Activated T-helper 9 cell treated with anti-CD3 and anti-CD28 coated beads, Interleukin-2, amount 50 U/mL, for 16 hours (primary cell): ENCODE measurements at places on chromosomes 5 and 9.

DNA sequence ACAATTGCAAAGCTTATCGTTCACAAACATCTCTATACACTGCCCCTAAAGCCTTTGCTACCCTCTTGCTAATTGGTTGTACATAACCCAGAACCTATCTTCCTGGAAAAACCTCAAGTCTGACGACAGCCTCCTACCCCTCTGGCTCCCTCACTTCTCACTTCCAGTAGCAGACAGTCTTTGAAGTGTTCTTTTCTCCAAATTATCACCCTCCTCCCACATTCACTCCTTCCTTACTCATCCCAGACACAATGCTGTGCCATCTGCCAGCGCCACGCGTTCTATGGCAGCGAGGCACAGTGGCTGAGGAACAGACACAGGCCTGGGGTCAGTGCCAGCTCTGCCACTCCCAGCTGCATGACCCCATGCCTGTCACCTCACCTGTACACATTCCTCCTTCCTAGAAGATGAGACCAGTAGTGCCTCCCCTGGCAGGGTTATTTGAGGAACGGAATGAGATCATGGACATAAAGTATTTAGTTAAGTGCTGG lies 27.7 kb downstream of the CLTA start:
- no peak for DNase-seq

DNA sequence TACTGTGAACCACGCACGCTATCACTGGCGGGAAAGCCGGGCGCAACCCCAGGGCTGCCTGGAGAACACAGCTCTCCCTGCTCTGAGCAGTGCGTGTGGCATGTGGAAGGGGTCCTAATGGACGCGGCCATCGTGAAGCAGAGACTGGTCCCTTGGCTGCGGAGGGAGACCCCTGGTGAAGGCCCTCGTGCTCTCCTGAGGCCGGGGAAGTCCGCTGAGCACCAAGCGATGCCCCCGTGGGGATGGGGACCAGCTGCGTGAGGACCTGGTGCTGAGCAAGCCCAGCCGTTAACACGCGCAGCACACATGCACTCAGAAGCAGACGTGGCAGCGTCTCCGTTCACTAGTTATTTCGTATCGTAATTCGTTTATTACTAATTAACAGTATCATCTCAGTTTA lies 24.4 kb downstream of the SLC12A7 start:
- DNase-seq: no peak

GRCh38 chr5:139676951-139677735 lies 29.0 kb downstream of the CXXC5 start:
- DNase-seq: no peak

DNA sequence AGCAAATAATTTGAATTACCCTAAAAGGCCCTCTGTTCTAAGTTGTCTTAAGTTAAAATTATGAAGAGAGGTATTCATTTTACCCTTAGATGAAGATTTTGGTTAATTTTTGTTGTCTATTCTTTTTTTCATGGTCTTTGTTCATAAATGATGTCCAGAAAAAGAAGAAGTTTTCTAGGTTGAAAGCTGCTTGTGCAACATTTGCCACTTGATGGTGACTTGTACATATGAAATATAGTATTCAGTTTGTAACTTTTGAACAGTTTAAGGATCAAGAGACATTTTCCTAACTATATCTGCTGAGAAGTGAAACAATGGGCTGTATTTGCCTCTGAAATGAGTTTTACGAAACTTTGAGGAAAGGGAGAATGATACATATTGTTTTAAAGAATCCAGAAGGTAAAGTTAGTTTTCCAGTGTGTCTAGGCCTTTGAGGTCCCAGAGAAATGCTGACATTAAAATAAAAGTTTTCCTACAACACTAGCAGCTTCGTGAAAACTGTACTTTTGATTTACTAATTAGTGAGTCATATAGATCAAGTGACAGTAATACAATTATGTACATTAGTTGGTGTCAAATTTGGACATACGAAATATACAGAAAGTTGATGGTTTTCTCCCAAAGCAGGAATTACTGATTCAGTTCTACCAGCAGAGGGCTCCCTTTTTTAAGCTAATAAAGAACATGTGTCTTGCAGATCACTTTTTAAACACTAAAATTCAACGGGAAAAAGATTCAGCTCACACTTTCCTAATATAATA lies 70.5 kb downstream of the PIK3R1 start:
- DNase-seq: no peak

GRCh38 chr9:85163415-85163814 lies 493.9 kb downstream of the NTRK2 start:
- DNase-seq: no peak

DNA sequence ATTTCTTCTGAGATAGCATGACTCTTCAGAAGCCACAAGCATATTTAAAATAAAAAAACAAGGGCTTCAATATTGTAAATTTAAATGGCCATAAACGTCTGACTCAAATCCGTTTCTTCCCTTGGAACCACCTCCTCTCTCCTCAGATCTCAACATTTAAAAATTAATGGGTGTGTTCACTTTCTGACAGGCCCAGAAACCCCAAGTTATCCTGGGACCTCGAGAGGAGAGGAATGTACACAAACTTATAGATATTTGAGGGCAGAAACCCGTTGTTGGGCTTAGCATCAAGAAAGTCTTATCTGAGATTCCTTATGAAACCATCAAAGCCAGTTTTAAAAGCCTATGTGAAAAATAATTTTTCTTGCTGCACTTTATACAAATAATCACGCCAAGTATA lies 29.2 kb downstream of the MLLT3 start:
- no peak for DNase-seq
